ENCODE measurements at places on chromosomes 2 and 18.

- DNase-seq = no peak
Observed at GRCh38 chr18:37107748-37108522, 279.0 kb downstream of the KIAA1328 start.

DNA sequence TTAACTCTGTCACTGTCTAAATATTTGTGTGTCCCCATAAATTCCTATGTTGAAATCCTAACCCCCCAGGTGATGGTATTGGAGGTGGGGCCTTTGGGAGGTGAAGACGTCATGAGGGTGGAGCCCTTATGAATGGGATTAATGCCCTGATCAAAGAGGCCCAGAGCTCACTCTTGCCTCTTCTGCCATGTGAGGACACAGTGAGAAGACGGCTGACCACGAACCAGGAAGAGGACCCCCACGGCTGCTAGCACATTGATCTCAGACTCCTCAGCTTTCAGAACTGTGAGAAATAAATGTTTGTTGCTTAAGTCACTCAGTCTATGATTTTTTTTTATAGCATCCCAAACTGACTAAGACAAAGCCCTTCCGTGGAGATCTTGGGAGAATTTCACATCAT is 71.2 kb downstream of the BCL2L11 start:
- DNase-seq = no peak

DNA sequence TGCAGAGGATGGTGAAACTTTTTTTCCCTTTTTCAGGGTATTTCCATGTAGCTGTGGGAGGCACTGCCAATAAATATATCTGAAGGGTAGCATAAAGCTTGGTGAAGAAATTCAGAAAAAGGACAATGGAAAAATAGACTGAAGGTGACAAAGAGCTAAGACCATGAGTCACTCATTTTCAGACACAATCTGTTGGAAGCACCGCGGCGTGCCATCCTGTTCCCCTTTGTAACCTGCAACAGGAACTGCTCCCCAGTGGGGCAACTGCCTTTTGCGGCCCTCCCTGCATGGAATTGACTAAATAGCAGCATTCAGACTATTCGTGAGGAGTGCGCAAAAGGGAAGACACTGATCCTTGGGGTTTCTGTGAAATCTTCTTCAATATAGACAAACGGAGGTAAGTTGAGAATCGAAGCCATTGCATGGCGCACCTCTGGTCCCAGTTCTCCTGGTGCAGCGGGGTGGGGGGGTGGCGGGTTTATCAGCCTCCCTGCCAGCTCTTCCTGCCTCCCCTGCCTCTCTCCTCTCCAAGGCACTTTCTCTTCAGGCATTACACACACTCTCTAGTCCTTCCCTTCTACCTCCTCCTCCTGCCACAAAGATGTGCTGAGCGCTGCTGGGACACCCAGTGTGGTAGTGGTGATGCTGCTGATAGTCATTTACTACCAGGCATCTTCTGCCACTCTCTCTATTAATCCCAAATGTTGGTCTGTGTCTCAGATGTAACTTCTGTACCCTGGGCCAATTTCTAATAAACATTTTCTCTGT is 126.2 kb upstream of the TMEM200C start:
- DNase-seq = no peak

- no peak for DNase-seq
Observed at GRCh38 chr2:189204322-189204941, 24.9 kb upstream of the COL5A2 start.

GRCh38 chr2:60873381-60873780 is 8.0 kb upstream of the REL start:
- no peak for DNase-seq

DNA sequence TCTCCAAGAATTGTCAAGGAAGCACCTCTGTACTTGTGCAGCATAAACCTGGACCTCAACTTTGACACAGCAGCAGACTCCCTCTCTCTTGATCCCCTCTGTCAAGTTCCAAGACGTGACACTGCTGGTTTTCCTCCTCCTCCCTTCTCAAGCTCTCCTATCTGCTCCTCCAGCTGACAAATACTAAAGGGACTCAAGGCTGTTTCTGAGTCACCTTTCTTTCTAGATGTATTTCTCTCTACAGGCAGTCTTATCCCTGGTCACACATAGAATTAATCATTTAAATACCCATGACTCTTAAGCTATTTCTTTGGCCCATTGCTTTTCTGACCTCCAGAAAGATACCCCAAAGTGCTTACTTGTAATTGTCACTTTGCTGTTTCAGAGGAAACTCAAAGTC is 53.5 kb downstream of the SEPTIN10 start:
- DNase-seq = no peak

DNA sequence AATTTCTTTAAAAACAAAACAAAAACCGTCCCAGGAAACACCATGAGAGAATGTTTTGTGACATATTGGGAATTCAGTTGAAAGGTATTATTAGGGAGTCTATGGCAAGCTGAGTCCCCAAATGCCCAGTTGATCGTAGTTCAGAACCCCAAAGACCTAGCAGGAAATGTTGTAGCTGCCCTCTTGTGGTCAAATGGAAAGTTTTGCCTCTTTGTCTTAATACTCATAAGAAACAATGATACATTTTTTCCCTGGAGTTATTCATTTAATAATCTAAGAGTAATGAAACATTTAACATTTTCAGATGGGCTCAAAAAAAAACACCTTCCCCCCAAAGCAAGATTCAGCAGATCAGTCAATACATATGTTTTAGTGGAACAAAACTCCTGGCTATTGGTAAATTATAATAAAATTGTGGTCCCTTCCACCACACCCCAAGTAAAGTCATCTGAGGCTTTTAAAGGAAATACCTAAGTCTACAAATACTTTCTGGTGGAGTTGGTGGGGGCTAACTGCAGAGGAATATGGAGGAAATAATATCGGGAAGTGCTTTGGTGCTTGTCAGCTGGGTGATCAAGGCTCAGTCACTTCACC is 37.8 kb upstream of the EFEMP1 start:
- DNase-seq = no peak

DNA sequence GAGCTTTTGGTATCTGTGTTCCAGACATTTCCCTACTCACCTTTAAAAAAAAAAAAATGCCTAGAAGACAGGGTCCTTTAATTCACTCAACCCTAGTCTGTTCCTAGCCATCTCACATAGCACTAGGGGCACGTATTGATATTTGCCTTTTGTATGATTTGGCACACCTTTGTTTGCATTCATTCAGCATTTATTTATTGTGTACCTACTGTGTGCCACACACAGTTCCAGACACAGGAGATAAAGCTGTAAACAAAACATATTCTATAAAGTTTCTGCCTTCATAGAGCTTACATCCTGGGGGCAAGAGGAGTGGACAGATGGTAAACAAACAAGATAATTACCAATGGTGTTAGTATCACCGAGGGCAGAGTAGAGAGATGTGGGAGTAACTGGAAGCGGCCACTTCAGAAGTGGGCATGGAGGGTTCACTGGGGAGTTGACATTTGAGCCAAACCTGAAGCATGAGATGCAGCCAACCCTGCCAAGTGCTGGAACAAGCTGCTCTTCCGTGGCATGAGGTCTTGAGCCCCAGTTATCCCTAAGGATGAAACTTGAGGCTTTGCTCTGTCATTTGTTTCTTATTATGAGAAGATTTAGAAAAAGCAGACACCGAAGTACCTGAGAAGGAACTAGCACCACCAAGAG is 18.2 kb downstream of the MAPRE2 start:
- no peak for DNase-seq

DNA sequence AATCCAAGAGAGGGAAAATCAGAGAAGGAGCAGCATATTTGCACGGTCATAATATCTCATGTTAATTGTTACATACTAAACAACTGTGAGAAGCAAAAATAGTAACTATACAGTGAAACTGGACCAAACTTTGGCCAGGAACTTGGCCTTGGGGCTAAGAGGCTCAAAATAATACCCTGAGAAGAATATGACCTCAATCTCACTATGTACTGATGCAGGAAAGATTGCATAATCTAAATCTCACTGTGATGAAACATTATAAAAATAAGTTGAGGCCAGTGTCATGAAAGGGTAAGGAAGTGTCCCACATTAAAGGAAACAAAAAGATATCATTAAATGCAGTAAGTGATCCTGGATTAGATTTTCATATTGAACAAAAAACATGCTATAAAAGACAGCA is 36.5 kb downstream of the ZRANB3 start:
- DNase-seq = no peak

DNA sequence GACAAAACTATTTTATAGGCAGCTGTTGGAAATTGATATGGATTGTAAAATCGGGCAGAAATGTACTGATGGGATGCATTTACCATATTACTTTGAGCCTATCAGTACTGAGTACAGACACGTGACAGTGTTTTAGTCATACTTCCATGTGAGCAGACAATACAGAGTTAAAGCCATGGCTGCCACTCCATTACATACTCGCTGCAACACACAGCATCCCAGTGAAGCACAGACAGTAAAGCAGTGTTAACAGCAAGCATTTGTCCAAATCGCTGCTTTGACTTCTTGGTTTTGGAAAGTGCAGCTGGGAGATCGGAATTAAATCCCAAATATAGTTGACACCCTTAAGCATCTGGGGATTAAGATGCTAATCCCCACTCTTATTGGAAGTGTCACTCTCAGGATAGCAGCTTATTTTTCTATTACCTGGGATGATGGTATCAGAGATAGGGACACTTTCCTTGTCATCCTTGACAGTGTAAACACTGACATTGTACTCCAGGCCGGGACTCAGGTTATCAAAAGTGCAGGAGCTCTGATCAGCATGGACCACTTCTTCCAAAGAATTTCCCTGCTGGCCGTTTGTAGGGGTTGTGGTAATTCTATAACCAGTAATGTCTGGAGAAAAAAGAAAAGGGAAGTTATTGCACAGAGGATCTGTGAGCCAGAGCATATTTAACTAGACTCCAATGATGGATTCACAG is 41.6 kb downstream of the FN1 start:
- no peak for DNase-seq

- no peak for DNase-seq
Observed at GRCh38 chr2:197311421-197312033, 947 bp upstream of the ANKRD44 start.

DNA sequence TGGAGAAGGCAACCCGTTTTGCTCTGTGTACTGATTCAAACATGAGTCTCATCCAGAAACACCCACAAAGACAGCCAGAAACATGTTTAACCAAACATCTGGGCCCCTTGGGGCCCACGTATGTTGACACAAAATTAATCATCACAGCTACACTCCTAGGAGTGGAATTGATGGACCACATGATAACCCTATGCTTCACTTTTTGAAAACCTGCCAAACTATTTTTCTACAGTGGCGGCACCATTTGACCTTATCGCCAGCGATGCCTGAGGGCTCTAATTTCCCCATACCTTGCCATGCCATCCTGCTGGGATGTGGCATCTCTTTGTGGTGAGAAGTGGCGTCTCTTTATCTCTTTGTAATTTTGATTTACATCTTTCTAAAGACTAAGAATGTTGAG is 38.5 kb downstream of the PSMG2 start:
- DNase-seq = no peak

DNA sequence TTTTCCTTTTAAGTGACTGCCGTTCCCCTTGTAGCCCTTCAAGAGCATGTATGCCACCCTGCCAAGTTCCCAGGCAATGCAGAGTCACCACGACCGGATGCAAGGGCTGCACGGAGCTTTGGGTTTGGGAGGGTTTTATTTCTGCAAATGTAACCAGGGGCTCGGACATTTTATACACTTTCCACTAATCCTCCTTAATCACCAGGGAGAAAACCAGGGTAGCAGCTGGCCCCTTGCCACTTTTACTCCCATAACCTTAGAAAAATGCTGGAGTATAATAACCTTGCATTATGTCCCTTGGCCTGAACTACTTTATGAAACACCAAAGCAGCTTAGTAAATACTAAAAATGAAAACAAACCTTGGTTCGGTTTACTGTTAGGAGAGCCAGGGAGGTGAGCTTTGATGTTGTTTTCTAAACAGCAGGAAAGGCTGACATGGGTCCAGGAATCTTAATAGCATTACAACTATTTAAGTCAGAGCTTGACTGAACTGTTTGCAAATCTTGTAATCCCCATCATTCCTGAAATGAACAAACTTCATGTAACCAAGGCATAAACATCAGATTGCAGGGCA is 152.8 kb upstream of the RIOK3 start:
- no peak for DNase-seq

GRCh38 chr2:147386284-147386683 is 458.5 kb upstream of the ACVR2A start:
- DNase-seq = no peak

DNA sequence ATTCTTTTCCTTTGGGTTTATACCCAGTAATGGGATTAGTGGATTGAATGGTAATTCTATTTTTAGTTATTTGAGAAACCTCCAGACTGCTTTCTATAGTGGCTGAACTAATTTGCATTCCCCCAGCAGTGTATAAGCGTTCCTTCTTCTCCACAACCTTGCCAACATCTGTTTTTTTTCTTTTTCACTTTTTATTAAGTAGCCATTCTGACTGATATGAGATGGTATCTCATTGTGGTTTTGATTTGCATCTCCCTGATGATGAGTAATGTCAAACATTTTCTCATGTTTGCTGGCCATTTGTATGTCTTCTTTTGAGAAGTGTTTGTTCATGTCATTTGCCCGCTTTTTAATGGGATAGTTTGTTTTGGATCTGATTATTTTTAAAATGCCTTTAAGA is 64.1 kb upstream of the MEIS1 start:
- DNase-seq = no peak

GRCh38 chr2:127665267-127665893 is 9.9 kb downstream of the LIMS2 start:
- DNase-seq = no peak

DNA sequence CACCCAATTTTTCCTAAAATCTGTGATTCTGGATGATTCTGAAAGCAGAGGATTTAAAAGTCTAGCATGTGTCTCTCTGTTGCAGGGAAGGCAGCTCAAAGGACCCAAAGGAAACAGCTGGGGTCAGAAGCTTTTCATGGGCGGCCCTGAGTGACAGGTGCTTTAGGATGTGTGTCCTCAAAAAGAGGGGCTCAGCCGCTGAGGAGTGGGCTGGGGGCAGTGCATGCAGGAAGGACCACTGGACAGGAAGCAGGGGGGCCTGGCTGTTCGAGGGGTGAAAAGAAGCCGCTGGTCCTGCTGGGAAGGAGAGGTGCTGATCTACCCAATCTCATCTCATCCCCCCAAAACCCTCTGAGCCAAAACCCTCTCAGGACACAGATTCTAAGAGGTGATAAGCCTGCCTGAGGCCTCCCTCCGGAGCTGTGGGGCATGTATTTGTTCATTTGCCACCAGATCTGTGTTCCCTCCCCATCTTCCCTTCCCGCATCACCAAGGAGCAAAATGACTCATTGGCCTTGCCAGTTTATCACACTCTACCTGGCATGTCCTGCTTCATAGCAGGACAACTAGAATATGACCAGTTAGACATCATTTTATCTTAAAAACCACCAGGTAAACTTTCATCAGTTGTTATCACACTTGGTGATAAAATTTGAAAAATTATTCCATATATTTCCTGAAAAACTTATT is 98.8 kb upstream of the MGAT4A start:
- no peak for DNase-seq

- DNase-seq = no peak
Observed at GRCh38 chr2:19349911-19350677, 8.3 kb downstream of the OSR1 start.

All from NCI-H1436 treated with DMSO at 0.1 percent for 48 hours (cell line).